A549 treated with GW870086 at 1 μM for 4 hours (cell line): ENCODE measurements at places on chromosomes 4 and X. TPM values are rescaled to one million over a fixed set of nuclear protein-coding genes. Genes with fewer than 3 reads are reported as not detected.

The DLG3 gene
- 2.9 to 8.1 TPM (median 7.1 TPM) in 5 replicates for total RNA-seq

The TMPRSS11A gene
- total RNA-seq = not detected in 5 replicates

The IL2RG gene
- 0.15 to 0.49 TPM (median 0.23 TPM) in 5 replicates for total RNA-seq

The NPY2R gene
- 0.03 TPM in 2 of 5 replicates, not detected in the others for total RNA-seq

The GAGE12F gene
- total RNA-seq = not detected in 5 replicates

The NXF2B gene
- total RNA-seq = not detected in 5 replicates

The COX7B gene
- 571 to 740 TPM (median 607 TPM) in 5 replicates for total RNA-seq

The ANTXR2 gene
- 2.8 to 4.7 TPM (median 3.7 TPM) in 5 replicates for total RNA-seq

The FAM47B gene
- not detected in 5 replicates for total RNA-seq

The GAK gene
- 36.0 to 50.8 TPM (median 50.3 TPM) in 5 replicates for total RNA-seq
